ENCODE measurements at places on chromosomes 2 and 18.

- DNase-seq: no peak
Observed at GRCh38 chr2:233143700-233144331, 83.7 kb downstream of the INPP5D start.

DNA sequence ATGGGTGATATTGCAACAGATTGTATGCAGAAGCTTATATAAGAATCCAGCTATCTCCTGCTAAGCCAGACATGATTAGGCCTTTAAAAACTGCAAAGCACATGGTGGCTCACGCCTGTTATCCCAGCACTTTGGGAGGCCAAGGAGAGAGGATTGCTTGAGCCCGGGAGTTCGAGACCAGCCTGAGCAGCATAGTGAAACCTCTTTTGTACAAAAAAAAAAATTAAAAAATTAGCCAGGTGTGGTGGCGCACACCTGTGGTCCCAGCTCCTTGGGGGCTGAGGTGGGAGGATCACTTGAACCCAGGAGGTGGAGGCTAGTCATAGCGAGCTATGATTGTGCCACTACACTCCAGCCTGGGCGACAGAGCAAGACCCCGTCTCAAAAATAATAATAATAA, 204.6 kb downstream of the TNS1 start:
- DNase-seq: no peak

DNA sequence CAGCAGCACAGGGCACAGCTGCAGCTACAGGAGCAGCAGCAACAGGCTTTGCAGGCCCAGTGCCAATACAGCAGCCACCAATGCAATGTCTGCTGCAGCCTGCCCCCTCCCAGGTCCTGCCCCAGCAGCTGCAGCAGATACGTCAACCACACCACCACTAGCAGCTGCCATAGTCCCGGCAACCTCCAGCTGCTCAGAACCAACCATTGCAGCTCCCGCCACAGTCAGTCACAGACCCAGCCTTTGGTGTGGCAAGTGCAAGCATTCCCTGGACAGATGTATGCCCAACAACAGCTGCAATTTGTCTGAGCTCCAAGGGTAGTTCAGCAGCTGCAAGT, 53.3 kb upstream of the TUBA3E start:
- no peak for DNase-seq

- no peak for DNase-seq
Observed at GRCh38 chr2:111945444-111946293, 47.3 kb downstream of the MERTK start.

GRCh38 chr2:198706476-198707082, 751.2 kb downstream of the SATB2 start:
- DNase-seq: no peak

- no peak for DNase-seq
Observed at GRCh38 chr2:661360-661635, 15.9 kb downstream of the TMEM18 start.

DNA sequence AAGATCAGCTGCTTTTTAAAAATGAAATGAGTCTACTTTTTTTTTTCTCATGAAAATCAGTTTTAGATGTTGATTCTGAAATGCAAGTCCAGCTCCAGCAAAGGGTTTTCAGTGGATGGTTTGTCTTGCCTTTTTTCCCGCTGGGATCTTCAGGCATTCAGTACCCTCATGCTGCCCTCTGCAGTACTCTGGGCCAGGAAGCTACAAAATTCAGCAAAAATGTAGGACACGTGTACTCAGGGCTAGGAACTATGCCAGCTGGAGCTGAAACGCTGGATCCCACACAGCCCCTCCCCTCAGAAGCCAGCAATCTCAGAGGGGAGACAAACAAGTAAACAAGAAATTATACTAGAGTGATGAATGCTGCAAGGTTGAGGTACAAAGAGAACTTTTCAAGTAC, 97.3 kb downstream of the MMADHC start:
- DNase-seq: no peak

All from pancreas (tissue), 10 donors.